ENCODE measurements at places on chromosomes 16 and 17. TPM values are rescaled to one million over a fixed set of nuclear protein-coding genes. Genes with fewer than 3 reads are reported as not detected.
A peak's percentile ranks its signal among the peaks of the same experiment; 100 is the strongest.

GRCh38 chr17:19531780-19532501 lies 1.7 kb upstream of the SLC47A1 start:
- no peaks in the 10 kb centered on the region for H3K4me1 ChIP-seq
- H3K36me3 ChIP-seq = no peaks in the 10 kb centered on the region
- DNase-seq = no peak
- no peak overlapping the region for H3K4me3 ChIP-seq
- H3K27ac ChIP-seq = no peak overlapping the region

DNA sequence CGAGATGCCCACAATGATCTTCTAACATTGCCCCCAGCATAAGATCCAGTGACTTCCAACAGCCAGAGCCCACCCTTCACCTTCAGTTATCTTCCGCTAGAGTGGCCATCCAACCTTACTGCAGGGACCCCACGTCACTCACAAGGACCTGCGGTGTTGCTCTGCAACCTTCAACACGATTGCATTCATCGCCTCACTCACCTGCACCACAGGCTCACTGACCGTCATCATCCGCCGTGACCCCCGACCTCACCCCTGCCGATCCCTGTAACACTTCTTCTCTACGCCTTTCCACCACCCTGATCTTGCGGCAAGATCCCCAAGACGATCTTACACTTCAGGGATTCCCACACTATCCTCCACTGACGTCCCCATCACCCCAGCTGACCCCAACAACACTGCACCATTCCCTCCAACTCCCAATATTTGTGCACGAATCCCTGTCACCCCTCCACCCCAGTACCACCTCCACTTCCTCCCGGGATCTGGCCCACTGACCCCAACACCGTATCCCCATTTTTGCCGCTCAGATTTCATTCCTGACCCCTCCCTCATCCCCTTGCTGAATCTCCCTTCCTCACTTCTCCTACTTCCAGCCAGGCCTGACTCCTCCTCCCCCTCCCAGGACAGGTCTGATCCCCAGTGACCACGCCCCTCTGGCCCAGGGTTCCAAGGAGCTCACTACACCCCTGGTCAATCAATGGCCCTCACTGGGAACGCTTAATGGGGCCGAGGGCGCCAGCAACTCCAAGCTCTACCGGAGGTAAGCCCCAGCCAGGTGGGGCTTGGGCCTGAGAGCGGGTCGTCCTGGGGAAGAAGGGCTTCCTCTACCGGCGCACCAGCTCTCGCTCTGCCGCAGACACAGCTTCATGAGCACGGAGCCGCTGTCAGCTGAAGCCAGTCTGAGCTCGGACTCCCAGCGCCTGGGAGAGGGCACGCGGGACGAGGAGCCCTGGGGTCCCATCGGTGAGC lies 7.6 kb downstream of the RUNDC3A start:
- no peak overlapping the region for H3K27ac ChIP-seq
- DNase-seq = no peak
- H3K36me3 ChIP-seq = peaks cover 7% of the 10 kb centered on the region
- peaks cover 44% of the 10 kb centered on the region for H3K27me3 ChIP-seq

- H3K27me3 ChIP-seq = peaks cover 28% of the 10 kb centered on the region
- H3K27ac ChIP-seq = no peak overlapping the region
- H3K4me3 ChIP-seq = no peak overlapping the region
These were observed 4.5 kb downstream of the TMEM114 start for GRCh38 chr16:8585857-8586256.

- H3K4me1 ChIP-seq = peaks cover 17% of the 10 kb centered on the region
- no peak for DNase-seq
- peaks cover 7% of the 10 kb centered on the region for H3K36me3 ChIP-seq
- H3K4me3 ChIP-seq = no peak overlapping the region
These were observed 5.5 kb downstream of the TRAF7 start for GRCh38 chr16:2160915-2161551.

- H3K4me1 ChIP-seq = no peaks in the 10 kb centered on the region
- H3K27me3 ChIP-seq = peaks cover 11% of the 10 kb centered on the region
- H3K27ac ChIP-seq = no peak overlapping the region
These were observed 221.8 kb downstream of the MAP2K4 start for GRCh38 chr17:12242345-12242954.

GRCh38 chr17:41347869-41348760 lies 2.5 kb downstream of the KRT33A start:
- peaks cover 4% of the 10 kb centered on the region for H3K36me3 ChIP-seq
- H3K4me1 ChIP-seq = 0 out of 2 replicates have a peak, but pooled peaks cover 5% of the 10 kb centered on the region
- DNase-seq = no peak
- no peak overlapping the region for H3K4me3 ChIP-seq

HASPIN gene
- total RNA-seq = 4.5 TPM

ZKSCAN2 gene
- 4.5 TPM for total RNA-seq

DNA sequence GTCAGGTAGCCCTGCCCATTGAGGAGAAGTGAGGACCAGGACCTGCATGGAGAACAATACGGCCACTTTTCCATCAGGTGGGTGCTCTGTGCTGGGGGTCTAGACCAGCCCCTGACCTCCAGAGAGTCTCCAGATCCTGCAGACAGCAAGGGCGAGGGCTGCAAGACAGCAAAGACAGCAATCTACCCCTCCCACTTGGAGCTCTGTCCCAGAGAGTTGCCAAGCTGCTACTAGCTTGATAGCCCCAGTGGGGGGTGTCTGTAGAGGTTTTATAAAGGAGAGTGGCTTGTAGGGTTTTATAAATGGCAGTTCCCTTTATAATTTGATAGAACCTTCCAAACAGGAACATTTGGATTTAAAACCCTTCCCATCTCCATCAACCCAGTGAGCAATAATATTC lies 16.7 kb upstream of the SLFN11 start:
- no peaks in the 10 kb centered on the region for H3K4me1 ChIP-seq
- H3K27me3 ChIP-seq = peaks cover 12% of the 10 kb centered on the region
- H3K36me3 ChIP-seq = peaks cover 5% of the 10 kb centered on the region
- no peak overlapping the region for H3K27ac ChIP-seq
- no peak overlapping the region for H3K4me3 ChIP-seq

- H3K27me3 ChIP-seq = no peaks in the 10 kb centered on the region
- DNase-seq = no peak
- no peak overlapping the region for H3K27ac ChIP-seq
- H3K4me3 ChIP-seq = no peak overlapping the region
- H3K36me3 ChIP-seq = peaks cover 18% of the 10 kb centered on the region
- no peaks in the 10 kb centered on the region for H3K4me1 ChIP-seq
These were observed 275.4 kb downstream of the MRTFB start for GRCh38 chr16:14346278-14347142.

DNA sequence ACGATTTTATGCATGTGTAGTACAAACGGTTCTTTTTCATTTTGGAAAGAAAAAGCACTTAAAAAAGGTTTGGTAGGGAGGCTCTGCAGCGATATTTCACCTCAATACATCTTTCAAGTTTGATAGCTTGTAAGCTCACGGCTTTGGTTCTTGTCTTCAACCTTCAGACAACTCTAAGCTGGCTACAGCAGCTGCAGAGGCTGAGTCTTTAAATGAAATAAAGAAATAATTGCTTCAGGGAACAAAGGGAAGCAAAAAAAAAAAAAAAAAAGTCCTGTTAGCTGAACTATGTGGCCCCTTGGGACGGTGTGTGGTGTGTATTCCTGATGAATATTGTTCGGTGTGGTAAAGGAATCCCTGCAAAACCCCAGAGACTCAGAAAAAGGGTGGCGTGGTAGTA lies 265.1 kb downstream of the NTN1 start:
- no peak for DNase-seq
- no peaks in the 10 kb centered on the region for H3K27me3 ChIP-seq
- H3K4me1 ChIP-seq = peaks cover 6% of the 10 kb centered on the region

- no peak overlapping the region for H3K4me3 ChIP-seq
- DNase-seq = no peak
- H3K4me1 ChIP-seq = peaks cover 70% of the 10 kb centered on the region
- 0 out of 2 replicates have a peak overlapping the region, but pooled peaks have one; percentile 60 for H3K27ac ChIP-seq
- peaks cover 78% of the 10 kb centered on the region for H3K36me3 ChIP-seq
- no peaks in the 10 kb centered on the region for H3K27me3 ChIP-seq
These were observed 156.2 kb downstream of the CYB561 start for GRCh38 chr17:63289931-63290330.

LHX1 gene
- total RNA-seq = not detected

- H3K4me1 ChIP-seq = no peaks in the 10 kb centered on the region
- no peaks in the 10 kb centered on the region for H3K36me3 ChIP-seq
- DNase-seq = no peak
- H3K27ac ChIP-seq = no peak overlapping the region
- peaks cover 1% of the 10 kb centered on the region for H3K27me3 ChIP-seq
- H3K4me3 ChIP-seq = no peak overlapping the region
These were observed 47.1 kb downstream of the LITAF start for GRCh38 chr16:11539641-11540050.

GRCh38 chr17:67855504-67856324 lies 30.4 kb downstream of the BPTF start:
- no peaks in the 10 kb centered on the region for H3K27me3 ChIP-seq
- H3K4me1 ChIP-seq = peaks cover 25% of the 10 kb centered on the region
- H3K36me3 ChIP-seq = peaks cover 20% of the 10 kb centered on the region
- H3K4me3 ChIP-seq = no peak overlapping the region

DNA sequence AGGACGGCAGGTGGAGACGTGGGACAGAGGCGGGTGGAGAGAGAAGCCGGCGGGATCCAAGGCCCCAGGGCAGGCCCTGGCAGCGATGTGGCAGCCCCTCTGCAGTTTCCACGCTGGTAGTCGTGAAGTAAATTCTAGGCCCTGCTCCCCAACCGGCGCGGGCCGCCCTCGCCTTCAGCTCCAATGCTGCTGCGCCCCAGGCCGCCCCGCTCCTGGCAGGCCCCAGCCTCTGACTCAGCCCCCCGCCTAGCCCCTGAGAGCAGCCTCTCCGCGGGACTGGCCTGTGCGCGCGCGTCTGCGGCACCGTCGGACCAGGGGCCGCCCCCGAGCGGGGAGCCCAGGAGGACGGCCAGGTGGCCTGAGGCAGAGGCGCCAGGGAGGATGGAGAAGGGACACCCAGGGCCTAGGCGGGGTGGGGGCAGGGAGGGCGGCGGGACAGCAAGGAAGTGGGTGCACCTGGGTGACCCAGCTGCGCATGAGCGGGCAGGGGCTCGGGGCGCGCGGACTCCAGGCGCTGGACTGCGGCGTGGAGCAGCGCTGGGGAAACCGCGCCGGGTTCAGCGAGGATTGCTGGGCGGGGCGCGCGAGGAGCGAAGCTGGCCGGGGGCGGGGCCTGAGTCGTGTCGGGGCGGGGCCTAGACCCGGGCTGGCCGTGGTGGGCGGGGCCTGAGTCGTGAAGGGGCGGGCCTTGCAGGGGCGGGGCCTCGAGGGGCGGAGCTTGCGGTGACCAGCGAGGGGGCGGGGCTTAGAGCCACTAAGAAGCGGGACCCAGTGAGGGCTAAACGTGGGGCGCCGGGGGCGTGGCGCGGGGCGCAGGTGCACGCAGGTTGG lies 29.6 kb downstream of the ZNF778 start:
- peaks cover 13% of the 10 kb centered on the region for H3K36me3 ChIP-seq
- H3K27ac ChIP-seq = peak overlapping the region; percentile 42
- H3K4me3 ChIP-seq = peak overlapping the region; percentile 73
- H3K27me3 ChIP-seq = peaks cover 4% of the 10 kb centered on the region

IGF2BP1 gene
- total RNA-seq = 25.2 TPM

- peaks cover 4% of the 10 kb centered on the region for H3K27me3 ChIP-seq
- no peak overlapping the region for H3K27ac ChIP-seq
- no peak overlapping the region for H3K4me3 ChIP-seq
- no peaks in the 10 kb centered on the region for H3K4me1 ChIP-seq
- DNase-seq = no peak
These were observed 119.0 kb upstream of the CDC42EP4 start for GRCh38 chr17:73430848-73431247.

GRCh38 chr17:70608193-70608592 lies 438.9 kb downstream of the KCNJ2 start:
- H3K4me1 ChIP-seq = no peaks in the 10 kb centered on the region
- no peak for DNase-seq
- H3K27me3 ChIP-seq = no peaks in the 10 kb centered on the region
- H3K27ac ChIP-seq = no peak overlapping the region
- H3K4me3 ChIP-seq = no peak overlapping the region

GRCh38 chr16:2212362-2213324 lies 2.0 kb upstream of the BRICD5 start:
- H3K4me1 ChIP-seq = peaks cover 26% of the 10 kb centered on the region
- peaks cover 8% of the 10 kb centered on the region for H3K27me3 ChIP-seq
- H3K4me3 ChIP-seq = peak overlapping the region; percentile 87
- peaks cover 3% of the 10 kb centered on the region for H3K36me3 ChIP-seq
- peak overlapping the region; percentile 63 for H3K27ac ChIP-seq

- DNase-seq = no peak
- no peak overlapping the region for H3K4me3 ChIP-seq
- H3K27ac ChIP-seq = no peak overlapping the region
- H3K36me3 ChIP-seq = no peaks in the 10 kb centered on the region
- H3K4me1 ChIP-seq = peaks cover 15% of the 10 kb centered on the region
- H3K27me3 ChIP-seq = peaks cover 24% of the 10 kb centered on the region
These were observed 7.3 kb downstream of the APOH start for GRCh38 chr17:66221755-66222530.

CA7 gene
- total RNA-seq = not detected

- H3K4me3 ChIP-seq = peak overlapping the region; percentile 78
- H3K36me3 ChIP-seq = no peaks in the 10 kb centered on the region
- peaks cover 23% of the 10 kb centered on the region for H3K4me1 ChIP-seq
- no peak for DNase-seq
These were observed 46.7 kb downstream of the WNT3 start for GRCh38 chr17:46771561-46772474.

CES5A gene
- total RNA-seq = not detected

DNA sequence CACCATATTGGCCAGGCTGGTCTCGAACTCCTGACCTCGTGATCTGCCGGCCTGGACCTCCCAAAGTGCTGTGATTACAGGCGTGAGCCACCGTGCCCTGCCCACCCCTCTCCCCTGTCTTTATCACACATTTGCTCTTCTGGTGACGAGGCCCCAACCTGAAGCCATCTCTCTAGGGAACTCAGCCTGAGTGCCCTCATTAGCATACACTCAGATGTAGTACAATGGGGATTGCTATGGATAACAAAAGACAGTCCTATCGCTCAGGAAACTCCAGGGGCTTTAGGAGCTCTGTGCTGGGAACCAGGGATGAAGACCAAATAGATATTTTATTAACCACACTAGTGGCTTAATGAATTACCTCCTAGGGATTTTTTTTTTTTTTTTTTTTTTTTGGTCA lies 100.7 kb downstream of the MARF1 start:
- peaks cover 10% of the 10 kb centered on the region for H3K4me1 ChIP-seq
- no peaks in the 10 kb centered on the region for H3K27me3 ChIP-seq
- H3K4me3 ChIP-seq = no peak overlapping the region
- H3K36me3 ChIP-seq = peaks cover 4% of the 10 kb centered on the region

TSPOAP1 gene
- total RNA-seq = 0.22 TPM

- H3K4me3 ChIP-seq = no peak overlapping the region
- H3K27me3 ChIP-seq = peaks cover 12% of the 10 kb centered on the region
- H3K4me1 ChIP-seq = no peaks in the 10 kb centered on the region
- no peaks in the 10 kb centered on the region for H3K36me3 ChIP-seq
- no peak for DNase-seq
These were observed 126.6 kb downstream of the AXIN2 start for GRCh38 chr17:65434878-65435277.

- no peak overlapping the region for H3K4me3 ChIP-seq
- peaks cover 9% of the 10 kb centered on the region for H3K36me3 ChIP-seq
- peaks cover 17% of the 10 kb centered on the region for H3K4me1 ChIP-seq
- H3K27ac ChIP-seq = no peak overlapping the region
- H3K27me3 ChIP-seq = no peaks in the 10 kb centered on the region
These were observed 403.0 kb downstream of the ZFHX3 start for GRCh38 chr16:72644911-72645310.

- no peaks in the 10 kb centered on the region for H3K4me1 ChIP-seq
- H3K27me3 ChIP-seq = no peaks in the 10 kb centered on the region
- no peak for DNase-seq
- no peaks in the 10 kb centered on the region for H3K36me3 ChIP-seq
- no peak overlapping the region for H3K27ac ChIP-seq
- H3K4me3 ChIP-seq = no peak overlapping the region
These were observed 113.9 kb upstream of the MAF start for GRCh38 chr16:79714440-79714839.

- no peaks in the 10 kb centered on the region for H3K36me3 ChIP-seq
- H3K27ac ChIP-seq = no peak overlapping the region
- H3K27me3 ChIP-seq = no peaks in the 10 kb centered on the region
- H3K4me3 ChIP-seq = no peak overlapping the region
- DNase-seq = no peak
These were observed 1519.5 kb downstream of the CDH11 start for GRCh38 chr16:63602206-63602927.
